ENCODE measurements at places on chromosomes 6 and 20.

- no peak for DNase-seq
These were observed 1.6 kb upstream of the SOBP start for GRCh38 chr6:107488174-107488874.

DNA sequence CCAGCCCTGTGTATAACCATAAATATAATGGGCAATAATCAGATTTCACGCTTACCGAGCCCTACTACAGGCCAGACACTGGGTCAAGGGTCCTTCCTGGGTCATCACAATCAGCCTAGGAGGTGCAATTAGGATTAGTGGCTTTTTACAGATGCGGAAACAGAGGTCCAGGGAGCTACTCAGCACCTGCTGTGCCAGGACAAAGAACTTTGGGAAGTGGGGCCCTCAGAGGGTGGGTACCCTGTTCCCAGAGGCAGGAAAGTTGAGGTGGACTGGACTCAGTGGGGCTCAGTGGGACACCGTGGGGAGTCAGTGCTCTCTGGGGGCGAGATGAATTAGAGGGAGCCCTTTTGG is 77.2 kb downstream of the CEBPB start:
- no peak for DNase-seq

DNA sequence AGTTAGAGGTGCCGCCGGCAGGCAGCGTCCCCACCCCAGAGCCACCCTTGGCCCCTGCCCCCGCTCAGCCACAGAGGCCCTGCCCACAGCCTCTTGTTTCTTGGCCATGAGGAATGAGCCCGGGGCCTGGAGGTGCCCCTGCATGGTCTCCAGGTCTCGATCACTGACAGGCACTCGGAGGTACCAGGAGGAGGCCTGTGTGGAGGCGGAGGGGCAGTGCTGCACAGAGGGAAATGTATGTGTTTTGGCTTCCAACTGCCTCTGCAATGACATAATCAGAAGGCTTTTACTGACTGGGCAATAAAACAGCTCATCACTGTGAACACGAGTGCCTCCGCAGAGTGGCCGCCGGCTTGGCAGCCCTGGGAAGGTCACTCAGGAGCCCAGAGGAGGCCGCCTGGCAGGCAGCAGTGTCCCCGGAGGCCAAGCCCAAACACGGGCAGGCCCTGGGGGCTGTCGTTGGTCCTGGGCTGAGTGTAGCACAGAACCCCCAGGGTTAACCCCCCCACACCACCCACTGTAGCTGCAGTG is 61.1 kb upstream of the GATA5 start:
- DNase-seq, result no peak

- DNase-seq, result no peak
These were observed 537.4 kb upstream of the CHD6 start for GRCh38 chr20:42155586-42155985.

DNA sequence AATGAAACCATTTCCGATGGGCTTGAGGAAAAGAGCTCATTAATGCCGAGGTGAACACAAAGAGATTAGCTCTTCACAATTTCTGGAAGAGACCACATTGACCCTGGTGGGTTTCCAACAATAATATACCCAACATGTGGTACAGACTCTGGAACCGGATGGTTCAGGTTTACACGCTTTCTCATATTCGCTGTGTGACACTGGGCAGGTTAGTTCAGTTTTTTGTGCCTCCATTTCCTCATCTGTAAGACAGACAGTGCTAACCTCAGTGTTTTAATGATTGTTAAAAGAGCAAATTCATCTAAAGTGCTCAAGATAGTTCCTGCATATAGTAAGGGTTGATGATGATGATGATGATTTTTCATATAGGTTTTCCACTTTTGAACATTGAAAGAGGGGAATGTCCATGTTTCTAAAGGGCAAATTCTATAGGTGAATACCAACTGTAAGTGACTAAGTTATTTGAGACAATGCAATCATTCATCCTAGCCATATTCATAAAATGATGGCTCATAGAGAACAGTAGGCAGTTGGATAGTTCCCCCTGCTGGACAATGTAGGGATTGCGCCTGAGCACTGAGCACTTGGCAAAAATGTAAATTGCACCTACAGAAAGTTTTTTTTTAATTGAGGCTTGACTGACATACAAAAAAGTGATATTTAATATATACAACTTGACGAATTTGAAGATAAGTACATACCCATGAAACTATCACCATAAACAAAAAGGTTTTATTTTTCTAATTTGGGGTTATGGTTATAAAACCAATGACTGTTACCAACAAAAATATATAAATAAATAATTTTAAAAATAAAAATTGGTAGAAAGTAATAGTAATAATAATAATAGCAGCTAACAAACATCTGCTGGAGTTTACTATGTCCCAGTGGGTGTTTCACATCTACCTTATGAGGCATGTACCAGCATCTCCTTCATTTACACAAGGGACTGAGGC is 2.1 kb upstream of the PERP start:
- no peak for DNase-seq

DNA sequence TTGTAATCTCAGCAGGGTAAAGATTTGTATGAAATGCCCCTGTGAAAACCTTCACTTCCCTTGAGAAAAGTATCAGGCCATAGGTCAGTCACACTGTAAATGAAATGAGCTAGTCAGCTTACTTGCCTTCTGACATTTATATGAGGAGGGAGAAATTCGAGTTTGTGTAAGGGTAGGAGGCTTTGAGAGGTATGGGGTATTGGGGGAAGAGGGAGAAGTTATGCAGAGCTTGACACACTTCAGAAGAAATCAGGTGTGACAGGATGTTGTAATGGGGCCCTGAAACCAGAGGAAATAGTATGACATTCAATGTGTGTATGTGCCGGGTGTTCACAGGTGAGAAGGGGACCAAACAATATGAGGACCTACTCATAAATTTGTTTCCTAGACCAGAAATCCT is 64.2 kb upstream of the CCN6 start:
- DNase-seq, result no peak

GRCh38 chr6:166555086-166555485 is 31.4 kb downstream of the RAMACL start:
- no peak for DNase-seq

GRCh38 chr20:49591217-49591865 is 23.4 kb upstream of the PTGIS start:
- no peak for DNase-seq

GRCh38 chr6:135228486-135228885 is 47.4 kb downstream of the MYB start:
- DNase-seq, result no peak

DNA sequence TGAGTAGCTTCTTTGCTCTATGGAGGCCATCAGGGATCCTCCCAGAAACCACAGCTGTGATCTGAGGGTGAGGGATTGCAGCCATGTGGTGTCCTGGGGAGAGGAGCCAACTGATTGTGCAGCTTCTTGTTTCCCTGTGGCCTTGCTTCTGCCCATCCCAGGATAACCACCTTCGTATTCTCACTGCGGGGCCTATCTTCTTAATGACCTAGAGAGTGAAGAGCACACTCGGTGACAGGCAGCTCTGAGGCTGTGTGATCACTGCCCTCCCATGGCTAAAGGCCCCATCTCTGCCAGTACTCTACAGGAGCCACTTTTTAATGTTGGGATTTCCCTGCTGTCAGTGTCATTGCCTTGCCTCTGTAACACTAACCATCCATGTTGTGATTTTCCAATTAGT is 5.3 kb upstream of the RAET1L start:
- DNase-seq, result no peak

DNA sequence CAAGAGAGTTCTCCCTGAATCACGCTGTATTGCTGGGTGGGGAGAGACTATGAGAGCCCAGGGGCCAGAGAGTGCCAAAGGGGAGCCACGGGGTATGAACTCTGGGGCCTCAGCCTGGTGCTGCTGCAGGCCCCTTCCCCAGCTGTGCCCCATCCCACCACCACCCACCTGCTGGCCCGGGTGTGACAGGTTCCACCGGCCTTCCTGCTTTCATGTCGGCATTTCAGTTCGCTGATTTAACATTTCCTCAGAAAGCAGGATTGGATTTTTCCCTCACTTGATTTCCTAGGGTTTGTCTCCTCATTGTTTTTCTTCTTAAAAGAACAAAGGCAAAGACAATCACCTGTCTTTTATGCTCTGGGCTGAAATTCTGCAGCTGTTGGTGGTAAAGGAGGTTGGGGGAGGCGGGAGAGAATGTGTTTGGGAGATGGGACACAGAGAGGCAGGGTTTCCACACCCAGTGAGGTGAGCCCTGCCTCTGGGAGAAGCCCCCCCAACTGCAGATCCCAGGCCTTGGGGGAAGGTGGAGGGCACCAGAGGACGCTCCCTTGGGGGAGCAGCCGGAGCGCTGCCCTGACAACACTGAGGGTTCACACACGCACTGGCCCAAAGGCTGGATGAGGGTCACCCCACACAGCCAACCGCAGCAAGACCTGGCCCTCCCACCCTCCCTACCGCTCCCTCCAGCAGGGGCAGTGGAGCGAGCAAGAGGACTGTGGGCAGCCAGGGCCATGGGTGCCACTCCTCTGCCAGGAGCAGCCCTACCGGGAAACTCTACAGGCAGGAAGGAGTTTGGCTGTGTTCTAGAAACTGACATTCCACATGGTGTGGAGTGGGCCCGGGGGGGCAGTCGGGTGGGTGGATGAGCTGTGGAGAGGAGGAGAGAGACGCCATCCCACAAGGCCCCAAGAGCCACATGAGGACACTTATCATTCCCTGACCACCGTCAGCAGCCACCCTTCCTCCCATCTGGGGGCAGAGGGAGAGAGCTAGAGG is 10.5 kb upstream of the MLN start:
- no peak for DNase-seq

DNA sequence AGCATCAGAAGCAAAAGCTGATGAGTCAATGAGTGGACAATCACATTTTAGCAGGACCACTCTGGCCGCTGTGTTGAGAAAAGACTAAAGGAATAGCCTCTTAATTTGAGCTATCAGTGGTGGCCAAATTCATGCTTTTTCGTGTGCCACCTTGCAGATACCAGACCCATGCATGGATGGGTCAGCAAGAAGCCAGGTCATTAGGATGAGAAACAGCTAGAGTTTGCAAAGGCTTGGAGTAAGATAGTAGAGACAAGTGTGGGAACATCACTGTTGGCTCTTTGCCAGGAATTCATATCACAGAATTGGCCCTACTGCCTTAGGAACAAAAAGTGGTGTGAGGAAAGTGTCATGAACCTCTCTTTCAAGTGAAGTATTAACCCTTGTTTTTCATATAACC is 25.5 kb downstream of the MRAP2 start:
- DNase-seq, result no peak

DNA sequence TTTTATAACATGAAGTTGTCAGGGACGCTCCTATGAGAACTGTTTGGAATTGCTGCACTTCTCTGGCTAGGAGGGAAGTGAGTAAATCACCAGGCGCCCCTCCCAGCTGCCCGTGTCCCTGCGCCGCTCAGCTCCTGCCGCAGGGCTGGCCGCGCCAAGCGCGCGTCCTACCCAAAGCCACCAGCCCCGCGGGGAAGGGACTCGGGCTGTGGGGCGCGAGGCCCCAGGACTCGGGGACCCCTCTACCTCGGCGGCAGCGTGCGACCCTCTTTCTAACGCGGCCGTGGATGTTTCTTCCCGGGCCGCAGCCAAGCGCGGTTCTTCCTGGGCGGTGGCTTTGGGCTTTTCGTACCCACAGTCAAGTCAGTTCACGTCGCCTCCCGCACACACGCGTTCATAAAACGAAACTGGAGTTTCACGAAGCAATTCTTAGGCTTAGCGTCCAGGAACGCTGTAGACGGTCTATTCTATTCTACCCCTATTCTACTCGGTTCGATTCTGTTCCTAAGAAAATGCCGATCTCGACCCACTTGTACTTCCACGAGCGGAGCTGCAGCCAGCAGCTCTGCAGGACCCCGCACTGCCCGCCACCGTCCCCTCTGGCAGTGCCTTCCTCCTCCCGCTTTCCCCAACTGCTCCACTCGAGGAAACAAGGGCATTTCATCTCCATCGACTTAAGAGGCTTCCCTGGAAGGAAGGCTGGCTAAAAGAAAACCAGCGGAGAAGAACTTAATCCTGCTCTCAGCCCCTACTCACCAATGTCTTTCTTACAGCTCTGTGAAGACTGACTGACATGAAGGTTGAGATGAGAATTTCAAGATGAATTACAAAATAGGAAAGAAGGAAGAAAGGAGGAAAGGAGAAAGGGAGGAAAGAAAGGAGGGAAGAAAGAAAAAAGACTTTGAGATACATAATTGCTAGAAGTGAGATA is 15.4 kb downstream of the FOXC1 start:
- no peak for DNase-seq

DNA sequence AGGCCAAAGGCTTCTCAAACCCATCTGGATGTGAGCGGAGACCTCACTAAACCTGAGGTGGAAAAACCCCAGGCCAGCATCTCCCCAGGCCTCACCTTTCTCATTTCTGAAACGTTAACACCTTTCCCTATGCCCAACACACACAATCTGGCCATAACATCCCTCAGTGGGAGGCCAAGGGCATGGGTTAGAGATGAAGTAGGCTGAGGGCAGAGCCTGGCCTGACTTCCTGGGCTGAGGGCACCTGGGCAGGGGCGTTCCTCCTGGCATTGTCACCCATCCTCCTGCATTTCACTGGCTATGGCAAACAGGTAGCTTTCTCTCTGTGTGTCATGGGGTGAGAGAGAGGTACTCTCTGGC is 8.4 kb downstream of the MOCS1 start:
- no peak for DNase-seq

- DNase-seq, result no peak
These were observed 144.7 kb downstream of the MYO6 start for GRCh38 chr6:75893776-75894152.

GRCh38 chr20:1255675-1256074 is 10.4 kb upstream of the SNPH start:
- DNase-seq, result no peak

DNA sequence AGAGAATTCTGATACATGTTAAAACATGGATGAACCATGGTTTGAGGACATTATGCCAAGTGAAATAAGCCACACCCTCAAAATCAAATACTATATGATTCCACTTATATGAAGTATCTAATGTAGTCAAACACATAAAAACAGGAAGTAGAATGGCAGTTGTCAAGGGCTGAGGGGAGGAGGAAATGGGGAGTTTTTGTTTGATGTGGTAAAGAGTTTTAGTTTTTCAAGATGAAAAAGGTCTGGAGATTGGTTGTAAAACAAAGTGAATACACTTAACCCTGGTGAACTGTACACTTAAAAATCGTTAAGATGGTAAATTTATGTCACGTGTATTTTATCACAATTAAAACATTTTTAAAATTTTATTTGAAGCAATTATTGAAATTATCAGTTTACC is 127.4 kb upstream of the GRIK2 start:
- DNase-seq, result no peak

GRCh38 chr6:108951351-108951953 is 103.2 kb downstream of the ARMC2 start:
- no peak for DNase-seq

DNA sequence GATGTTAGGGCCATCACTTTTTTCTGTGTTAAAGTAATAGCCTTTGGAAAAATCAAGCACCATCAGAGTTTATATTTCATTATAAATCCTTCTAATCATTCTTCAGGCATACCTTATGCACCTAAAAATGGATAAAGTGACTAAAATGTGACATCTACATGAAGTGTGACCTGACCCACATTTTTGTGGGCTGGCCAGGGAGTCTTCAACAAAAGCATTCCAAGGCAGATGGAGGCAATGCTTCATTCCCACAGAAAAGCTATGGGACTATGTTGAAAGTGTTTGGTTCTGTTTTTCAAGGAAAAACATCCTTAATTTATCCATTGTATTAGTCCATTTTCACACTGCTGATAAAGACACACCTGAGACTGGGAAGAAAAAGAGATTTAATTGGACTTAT is 58.8 kb upstream of the LTV1 start:
- DNase-seq, result no peak

GRCh38 chr6:116564311-116564710 is 7.0 kb upstream of the RWDD1 start:
- no peak for DNase-seq
